Activated CD4-positive, alpha-beta T cell treated with anti-CD3 and anti-CD28 coated beads, Interleukin-2, amount 10 ng/mL, durations not matched to agents 7 days and 5 days (primary cell): ENCODE measurements at places on chromosomes 12 and 14. TPM values are rescaled to one million over a fixed set of nuclear protein-coding genes. Genes with fewer than 3 reads are reported as not detected.

ANAPC7 gene
- total RNA-seq, result 67.7 TPM

DNA sequence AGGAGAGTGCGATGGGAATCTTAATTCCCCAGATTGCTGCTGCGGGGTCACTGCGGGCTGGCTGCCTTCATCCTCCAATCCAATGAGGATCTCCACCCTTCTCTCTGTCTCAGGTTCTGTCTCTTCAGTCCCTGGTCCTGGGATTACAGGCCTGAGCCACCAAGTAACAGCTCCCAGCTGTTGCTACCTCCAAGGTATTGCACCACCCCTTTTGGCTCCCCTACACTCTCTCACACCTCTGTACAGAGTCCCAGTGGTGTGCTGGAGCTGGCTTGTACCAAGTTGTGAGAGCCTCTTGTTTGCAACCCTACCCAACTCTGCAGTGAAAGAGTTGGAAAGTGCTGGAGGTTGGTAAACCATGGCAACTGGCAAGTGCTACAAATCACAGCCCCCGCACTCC is 10.0 kb upstream of the RILPL1 start:
- peaks cover 7% of the 10 kb centered on the region for H3K27me3 ChIP-seq
- H3K4me3 ChIP-seq, result no peak overlapping the region
- H3K36me3 ChIP-seq, result no peaks in the 10 kb centered on the region
- H3K4me1 ChIP-seq, result no peaks in the 10 kb centered on the region
- DNase-seq, result no peak

DNA sequence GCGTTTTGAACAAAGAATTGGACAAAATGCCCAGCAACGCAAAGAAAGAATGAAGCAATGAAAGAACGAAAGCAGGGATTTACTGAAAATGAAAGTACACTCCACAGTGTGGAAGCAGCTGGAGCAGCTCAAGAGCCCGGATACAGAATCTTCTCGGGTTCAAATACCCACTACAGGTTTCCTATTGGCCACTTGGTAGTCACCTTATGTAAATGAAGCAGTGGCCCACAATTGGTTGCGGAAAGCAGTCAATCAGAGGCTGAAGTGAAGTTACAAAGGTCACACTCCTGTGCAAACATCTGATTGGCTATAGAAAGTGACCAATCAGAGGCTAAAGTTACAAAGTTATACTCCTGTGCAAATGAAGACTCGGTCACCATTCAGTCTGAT is 15.0 kb upstream of the PPP1R13B start:
- no peak for DNase-seq
- no peaks in the 10 kb centered on the region for H3K4me1 ChIP-seq
- H3K27ac ChIP-seq, result no peak overlapping the region

GRCh38 chr12:99960311-99960710 is 24.4 kb downstream of the ANKS1B start:
- no peaks in the 10 kb centered on the region for H3K27me3 ChIP-seq
- no peak overlapping the region for H3K27ac ChIP-seq
- DNase-seq, result no peak
- H3K4me1 ChIP-seq, result no peaks in the 10 kb centered on the region

DNA sequence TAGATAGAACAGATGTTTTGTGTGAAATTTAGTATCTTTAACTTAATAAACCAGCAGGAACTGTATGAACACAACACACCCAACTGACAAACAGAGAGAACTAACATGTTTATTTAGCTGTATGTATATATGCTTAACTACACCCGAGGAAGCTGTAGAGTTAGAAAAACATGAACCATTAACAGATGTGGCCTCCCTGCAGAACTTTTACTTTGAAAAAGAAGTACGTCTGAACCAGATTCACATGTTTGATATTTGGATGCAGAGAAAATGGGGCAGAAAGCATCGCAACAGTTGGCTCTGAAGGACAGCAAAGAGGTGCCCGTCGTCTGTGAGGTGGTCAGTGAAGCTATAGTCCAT is at the start of gene REP15:
TSS of gene REP15 (plus strand) at position 155 of the 360 bp plus-strand sequence. CDS start at position 271, 116 bp downstream.
- H3K4me3 ChIP-seq, result no peak within 1 kb of the TSS
- H3K36me3 ChIP-seq, result no peaks in the 10 kb centered on the region
- H3K27ac ChIP-seq, result no peak within 1 kb of the TSS
- H3K4me1 ChIP-seq, result no peaks in the 10 kb centered on the region
- peaks cover 2% of the 10 kb centered on the region for H3K27me3 ChIP-seq
- no peak for DNase-seq
